IPS DF 19.7 (cell line): ENCODE measurements at places on chromosomes 3 and 15.

DNA sequence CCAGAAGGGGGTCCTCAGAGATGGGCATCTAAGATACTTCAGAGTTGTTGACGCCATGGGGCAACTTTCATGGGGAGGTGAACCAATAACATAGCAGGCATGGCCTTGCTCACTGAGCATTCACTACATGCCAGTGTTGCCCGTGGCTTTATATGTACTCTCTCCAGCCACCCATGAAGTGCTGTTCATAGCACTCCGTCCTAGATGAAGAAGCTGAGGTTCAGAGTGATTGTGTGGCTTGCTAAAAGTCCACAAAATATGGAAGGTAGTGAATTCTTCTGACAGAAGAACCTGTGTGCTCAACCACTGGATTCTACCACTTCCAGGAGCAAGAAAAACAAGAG is 9.8 kb upstream of the SEMA4B start:
- DNase-seq: no peak

GRCh38 chr15:31320022-31320421 is 6.6 kb upstream of the KLF13 start:
- DNase-seq: no peak

DNA sequence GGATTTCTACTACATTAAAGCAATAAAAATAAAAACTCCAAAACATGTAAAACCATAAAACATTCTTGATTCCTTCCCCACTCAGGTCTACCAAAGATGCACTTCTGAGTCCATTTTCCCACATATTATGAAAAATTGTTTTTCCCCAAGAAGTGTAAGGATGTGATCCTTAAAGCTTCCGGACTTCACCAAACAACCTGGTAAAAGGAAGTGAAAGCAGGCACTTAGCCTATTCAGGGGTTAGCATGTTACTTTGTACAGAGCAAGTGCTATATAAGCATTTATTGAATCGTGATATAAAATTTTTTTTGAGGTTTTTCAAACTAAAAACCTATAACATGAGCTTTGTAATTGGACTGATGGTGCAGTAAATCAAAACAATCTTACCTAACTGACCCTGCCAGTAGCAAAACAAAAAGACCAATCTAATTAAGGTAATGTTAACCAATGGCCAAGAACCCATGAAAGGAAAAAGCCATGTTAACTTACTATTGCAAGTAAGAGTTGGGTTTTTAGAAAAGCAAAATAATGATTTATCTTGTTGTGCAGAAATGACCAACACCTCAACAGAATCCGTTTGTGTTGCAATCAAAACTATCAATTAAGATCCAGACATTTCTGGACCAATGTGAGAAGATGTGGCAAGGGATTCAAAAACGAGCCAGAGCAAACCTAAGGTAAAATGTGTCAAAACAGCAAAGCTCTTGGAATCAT is 1.8 kb downstream of the SETD2 start:
- DNase-seq: no peak

GRCh38 chr15:68843425-68844311 is 23.0 kb upstream of the ANP32A start:
- no peak for DNase-seq

- DNase-seq: no peak
These were observed 24.6 kb downstream of the POLG start for GRCh38 chr15:89309993-89310392.

GRCh38 chr3:12982619-12983101 is 90.6 kb downstream of the IQSEC1 start:
- DNase-seq: no peak

DNA sequence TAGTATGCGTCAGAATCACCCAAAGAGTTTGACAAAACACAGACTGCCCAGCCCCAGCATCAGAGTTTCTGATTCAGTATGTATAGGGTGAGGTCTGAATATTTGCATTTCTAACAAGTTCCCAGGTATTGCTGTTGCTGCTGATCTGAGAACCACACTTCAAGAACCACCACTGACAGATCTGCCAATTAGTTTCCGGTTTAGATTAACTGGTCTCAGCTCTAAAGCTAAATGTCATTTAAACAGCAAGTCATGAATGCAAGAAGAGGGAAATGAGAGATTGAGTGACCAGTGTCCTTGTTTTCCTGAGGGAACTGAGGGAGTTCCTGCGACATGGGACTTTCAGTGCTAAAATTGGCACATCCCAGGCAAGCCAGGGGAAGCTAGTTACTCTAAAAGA is 305.0 kb downstream of the ZNF385D start:
- DNase-seq: no peak

DNA sequence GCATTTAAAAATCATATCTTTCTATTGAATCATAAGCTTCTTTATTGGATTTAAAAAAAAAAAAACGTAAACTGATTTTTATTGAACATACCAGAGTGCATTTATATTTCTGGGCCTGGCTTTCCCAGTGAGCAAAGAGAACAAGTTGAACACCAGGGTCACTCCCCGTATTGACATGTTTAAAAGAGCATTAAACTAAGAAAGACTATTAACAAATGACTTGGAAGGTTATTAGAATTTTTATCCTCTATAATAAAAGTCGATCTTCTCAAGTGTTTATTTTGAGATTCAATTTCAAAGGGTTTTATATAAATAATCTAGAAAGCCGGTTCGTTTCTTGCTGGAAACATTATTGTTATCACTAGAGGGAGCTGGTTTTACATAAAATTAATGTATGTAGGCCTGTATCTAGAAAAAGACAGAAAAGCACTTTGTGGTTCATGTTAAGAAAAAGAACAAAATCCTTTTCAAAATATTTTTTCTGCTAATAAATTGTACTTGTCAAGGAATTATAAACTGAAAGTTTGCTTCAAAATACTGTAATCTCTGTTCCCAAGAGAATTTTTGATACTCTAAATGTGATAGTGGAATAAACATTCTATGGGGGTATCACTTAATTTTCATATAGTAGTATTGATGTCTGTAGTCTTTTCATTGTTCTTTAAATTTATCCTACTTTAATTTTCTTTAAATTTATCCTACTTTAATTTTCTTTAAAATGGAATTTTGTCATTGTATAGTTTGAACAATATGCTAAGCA is 321.8 kb upstream of the MME start:
- DNase-seq: no peak

DNA sequence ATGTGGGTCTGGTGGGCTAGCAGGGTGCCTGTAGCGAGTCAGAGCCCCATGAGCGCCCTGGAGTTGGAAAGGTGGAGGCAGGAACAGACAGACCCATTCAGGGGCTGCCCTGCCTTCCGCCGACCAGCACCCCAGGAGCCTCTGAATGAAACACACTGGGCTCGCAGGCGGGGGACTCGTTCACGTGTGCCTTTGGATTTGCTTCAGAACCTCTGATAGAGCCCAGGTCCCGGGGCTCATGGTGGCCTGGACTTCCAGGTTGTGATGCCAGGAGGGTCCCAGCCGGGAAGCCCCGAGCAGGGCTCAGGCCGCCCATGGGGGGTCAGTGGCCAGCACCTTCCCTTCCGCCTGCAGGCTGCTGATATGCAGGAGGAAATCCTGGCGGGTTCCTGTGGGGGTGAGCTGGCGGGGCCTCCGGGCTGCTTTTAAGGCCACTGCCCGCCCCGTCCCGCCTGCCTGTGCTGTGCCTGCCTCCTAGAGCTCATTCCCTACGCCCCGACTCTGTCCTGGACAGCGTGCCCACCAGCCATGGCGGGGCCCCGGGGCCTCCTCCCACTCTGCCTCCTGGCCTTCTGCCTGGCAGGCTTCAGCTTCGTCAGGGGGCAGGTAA is at the start of gene STAB1:
Gene STAB1 (plus strand): TSS at position 453 of the 610 bp plus-strand sequence. CDS start 76 bp downstream, at position 529.
- DNase-seq: no peak

GRCh38 chr15:82159922-82160321 is 102.6 kb downstream of the EFL1 start:
- DNase-seq: peak; percentile 12

DNA sequence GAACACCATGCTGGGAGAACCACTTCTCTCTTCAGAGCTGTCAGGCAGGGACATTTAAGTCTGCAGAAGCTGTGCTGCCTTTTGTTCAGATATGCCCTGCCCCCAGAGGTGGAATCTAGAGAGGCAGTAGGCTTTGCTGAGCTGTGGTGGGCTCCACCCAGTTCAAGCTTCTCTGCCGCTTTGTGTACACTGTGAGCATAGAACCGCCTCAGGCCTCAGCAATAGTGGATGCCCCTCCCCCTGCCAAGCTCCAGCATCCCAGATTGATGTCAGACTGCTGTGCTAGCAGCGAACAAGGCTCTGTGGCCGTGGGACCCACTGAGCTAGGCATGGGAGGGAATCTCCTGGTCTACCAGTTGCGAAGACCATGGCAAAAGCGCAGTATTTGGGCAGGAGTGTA is 121.6 kb downstream of the NFKBIZ start:
- no peak for DNase-seq

DNA sequence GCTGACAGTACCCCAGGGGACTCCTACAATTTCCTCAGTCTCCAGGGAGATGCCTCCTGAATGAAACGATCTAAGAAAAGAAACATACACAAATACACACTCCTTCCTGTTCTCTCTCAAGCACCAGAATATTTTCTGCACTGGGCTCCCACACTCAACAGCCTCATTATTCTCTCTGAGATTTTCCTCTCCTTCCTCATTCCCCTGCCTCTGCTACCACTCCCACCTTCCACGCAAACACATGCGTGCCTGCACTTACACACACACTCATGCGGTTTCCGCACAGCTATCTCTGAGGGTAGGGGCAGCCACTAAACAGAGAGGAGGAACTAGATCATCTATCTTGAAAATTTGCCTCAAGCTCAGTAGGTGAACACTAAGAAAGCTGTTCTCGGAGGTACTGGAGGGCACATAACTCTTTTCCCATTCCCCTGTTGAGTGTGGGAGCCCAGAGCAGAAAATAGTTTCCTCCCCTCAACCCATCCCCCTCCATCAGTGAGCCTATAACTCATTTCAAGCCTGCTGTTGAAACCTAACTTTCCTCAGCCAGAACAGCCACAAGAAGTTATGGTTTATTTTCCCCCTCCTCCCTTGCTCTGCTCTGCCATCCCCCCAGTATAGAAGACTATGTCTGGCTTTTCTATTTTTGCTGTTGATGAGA is 30.5 kb upstream of the TIPARP start:
- no peak for DNase-seq

DNA sequence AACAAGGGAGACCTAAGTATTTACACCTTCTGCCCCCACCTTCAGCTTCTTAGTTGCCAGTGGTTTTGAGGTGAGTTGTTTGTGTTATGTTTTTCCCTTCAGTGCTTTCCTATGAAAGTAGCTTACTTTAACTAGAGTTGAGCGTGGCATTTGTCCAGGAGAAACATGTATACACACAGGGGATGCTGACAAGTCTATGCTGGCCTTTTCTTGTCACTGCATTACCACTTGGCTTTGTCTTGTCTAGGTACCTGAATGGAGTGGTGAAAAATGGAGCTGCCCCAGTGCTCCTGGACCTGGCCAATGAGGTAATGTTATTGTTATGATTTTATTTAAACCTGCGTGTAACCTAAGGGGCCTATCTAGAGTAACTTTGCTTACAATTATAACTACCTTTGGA is 74.4 kb downstream of the CDIN1 start:
- no peak for DNase-seq

GRCh38 chr3:42843713-42844411 is 31.8 kb downstream of the CYP8B1 start:
- DNase-seq: no peak

- no peak for DNase-seq
These were observed 255.6 kb upstream of the LMCD1 start for GRCh38 chr3:8246070-8246469.

- no peak for DNase-seq
These were observed 11.9 kb downstream of the CA12 start for GRCh38 chr15:63369781-63370180.

DNA sequence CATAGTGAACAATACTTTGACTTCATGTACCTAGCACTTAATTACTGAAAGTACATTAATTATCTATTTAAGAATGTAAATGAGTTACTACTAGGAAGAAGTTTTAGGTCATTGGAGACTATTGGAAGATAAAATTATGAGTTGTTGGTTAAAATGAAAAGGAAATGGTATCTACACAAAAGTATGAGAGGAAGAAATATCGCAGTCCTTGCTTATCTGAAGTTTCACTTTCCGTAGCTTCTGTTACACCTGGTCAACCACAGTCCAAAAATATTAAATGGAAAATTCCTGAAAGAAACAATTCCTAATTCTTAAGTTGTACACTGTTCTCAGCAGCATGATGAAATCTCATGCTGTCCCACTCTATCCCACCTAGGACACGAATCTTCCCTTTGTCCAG is 57.8 kb downstream of the HACD2 start:
- DNase-seq: no peak

DNA sequence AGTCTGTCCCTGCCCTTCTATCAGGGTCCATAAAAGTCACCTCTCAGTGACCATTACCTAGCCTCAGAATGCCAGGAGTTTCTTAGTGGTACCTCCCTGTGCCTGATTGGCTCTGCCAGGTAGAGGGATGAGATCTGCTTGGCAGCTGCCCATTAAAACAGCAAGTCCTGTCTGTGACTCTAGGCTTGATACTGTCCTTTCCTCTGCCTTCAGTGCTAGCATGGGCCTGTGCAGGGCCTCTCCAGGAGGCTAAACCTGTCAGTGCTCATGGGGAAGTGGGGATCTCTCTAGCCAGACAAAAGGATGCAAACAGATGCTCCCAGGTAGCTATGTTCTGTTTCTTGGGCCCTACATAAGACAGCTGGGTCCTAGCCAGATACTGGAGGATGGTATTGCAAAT is 10.0 kb upstream of the MANF start:
- no peak for DNase-seq

- DNase-seq: no peak
These were observed 220.4 kb downstream of the SNRPN start for GRCh38 chr15:25175033-25175788.

GRCh38 chr15:75025107-75025506 is 1.7 kb downstream of the PPCDC start:
- DNase-seq: no peak

DNA sequence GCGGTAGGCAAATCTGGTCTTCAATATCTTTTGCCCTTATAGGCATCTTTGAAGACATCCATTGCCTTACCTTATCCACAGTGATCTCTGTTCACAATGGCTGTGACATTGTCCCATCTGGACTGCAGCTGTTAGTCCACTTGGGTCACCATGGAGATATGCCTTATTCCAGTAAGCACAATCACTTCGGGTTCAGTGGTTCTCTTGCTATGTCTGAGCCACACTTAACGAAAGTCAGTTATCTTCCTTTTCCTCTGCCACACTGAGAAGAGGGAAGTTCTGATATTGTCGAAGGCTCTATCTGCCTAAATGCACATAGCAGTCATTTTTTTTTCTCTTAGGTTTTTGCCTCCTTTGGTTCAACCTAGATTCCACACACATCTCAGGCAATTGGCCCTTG is 119.0 kb upstream of the SATB1 start:
- no peak for DNase-seq

GRCh38 chr3:100570811-100571210 is 38.6 kb upstream of the ADGRG7 start:
- no peak for DNase-seq
